Neural crest cell (in vitro differentiated cells): ENCODE measurements at places on chromosomes 11 and 22.

DNA sequence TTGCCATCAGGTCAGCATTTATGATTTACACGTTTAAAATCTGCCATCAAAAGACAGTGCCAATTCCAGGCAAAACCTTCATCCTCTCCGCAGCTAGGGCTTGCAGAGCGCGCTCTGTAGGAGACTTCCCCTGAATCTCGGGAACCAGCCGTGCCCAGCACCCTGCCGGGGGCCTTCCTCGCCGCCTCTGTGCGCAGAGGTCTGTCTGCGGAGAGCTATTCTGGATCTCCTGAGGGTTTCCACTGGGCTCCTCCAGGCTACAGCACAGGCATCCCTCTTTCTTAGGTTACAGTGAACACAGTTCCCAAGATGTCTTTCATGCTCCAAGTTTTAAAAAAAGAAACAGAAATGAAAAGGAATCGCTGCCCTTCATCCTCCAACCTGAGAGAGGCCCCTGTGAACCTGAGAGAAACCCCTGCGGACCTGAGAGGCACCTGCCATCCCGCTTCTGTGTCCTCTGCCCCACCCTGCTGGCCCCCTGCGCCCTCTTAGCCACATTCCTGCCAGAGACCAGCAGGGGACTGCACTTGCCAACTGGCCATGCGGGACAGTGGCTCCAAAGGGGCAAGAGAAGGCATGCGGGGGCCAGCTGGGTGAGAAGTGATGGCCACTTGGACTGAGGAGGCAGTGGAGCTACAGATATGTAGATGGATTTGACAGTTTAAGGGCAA is 16.1 kb downstream of the TP53AIP1 start:
- no peak for DNase-seq

DNA sequence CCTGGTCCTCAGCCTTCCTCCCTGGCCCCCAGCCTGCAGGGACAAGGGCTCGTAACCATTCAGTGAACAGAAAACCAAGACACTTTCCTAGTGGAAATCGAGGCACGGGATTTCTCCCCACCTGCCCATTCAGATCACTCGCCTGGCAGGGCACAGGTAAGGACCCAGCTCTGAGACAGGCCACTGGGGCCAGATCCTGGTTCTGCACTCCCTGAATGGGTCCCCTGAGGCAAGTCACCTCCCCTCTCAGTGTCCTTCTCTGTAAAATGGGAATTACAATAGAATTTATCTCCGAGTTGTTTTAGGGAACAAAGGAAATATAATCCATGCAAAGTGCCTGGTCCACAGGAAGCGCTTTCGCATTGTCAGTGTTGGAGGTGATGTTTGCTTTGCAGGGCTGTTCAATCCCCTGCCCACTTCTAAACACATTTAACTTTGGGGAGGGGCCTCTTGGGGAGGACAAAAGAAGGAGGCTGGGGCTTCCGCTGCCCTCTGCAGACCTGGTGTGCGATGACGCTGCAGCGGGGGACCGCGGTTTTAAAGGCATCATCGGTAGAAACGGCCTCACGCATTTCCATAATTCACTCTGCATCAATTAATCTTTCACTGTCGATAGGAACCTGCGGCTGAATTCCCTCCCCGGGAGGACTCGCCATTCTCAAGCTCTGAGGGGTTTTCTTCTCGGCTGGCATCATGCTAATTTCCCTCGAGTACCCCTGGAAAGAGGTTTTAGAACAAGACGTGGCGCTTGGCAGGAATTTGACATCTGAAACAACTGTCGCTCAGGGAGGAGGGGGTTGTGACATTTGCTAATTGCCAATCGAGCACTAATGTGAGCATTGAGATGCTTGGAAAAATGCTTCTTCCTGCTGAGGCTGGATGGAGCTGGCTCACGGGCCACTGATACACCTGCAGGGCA is 70.4 kb upstream of the FGF3 start:
- no peak for DNase-seq

DNA sequence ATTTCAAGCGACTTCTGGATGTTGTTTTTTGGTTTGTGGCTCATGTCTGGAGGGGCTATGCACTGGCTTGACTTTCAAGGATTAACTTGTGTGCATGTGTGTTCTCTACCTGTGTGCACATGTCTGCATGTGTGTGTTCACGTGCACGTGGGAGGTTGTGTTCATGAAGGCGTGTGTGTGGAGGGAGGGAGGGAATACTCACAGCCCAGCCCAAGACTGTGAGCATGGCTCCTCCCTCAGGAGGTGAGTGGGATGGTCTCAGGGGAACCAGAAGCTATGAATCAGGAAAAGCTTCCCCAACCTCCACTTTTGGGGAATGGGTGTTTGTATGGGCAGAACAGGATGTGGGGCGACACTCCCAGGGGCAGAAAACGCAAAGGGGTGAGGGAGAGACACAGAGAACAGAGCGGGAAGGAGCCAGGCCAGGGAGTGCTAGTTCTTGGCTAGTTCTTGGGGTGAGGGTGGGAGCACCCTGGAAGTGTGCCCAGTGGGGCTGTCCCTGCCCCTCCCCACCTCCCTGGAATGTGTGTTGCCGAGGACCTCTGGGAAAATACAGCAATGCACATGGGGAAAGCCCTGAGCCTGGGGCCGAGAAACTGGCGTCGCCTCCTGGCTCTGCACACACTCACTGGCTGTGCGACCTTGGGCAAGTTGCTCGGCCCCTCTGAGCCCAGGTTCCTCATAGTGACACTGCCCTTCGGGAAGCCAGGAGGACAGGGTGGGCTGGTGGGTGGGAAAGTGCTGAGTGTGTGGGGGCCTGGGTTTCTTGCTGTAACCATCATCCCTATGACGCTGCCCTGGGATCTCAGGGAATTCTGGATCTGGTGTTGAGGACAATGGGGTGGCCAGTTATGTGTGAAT is 16.9 kb upstream of the ALX4 start:
- no peak for DNase-seq

GRCh38 chr11:36779791-36780190 is 181.8 kb upstream of the RAG2 start:
- DNase-seq, result no peak

GRCh38 chr11:7499081-7499480 is 13.8 kb downstream of the OLFML1 start:
- no peak for DNase-seq

GRCh38 chr22:26471522-26471921 is 12.1 kb downstream of the HPS4 start:
- DNase-seq, result no peak

GRCh38 chr11:103112364-103112763 is 3.1 kb downstream of the DYNC2H1 start:
- no peak for DNase-seq

GRCh38 chr11:41609511-41609910 is 150.1 kb upstream of the LRRC4C start:
- no peak for DNase-seq

GRCh38 chr11:60978546-60979380 is 7.3 kb downstream of the CD6 start:
- no peak for DNase-seq

DNA sequence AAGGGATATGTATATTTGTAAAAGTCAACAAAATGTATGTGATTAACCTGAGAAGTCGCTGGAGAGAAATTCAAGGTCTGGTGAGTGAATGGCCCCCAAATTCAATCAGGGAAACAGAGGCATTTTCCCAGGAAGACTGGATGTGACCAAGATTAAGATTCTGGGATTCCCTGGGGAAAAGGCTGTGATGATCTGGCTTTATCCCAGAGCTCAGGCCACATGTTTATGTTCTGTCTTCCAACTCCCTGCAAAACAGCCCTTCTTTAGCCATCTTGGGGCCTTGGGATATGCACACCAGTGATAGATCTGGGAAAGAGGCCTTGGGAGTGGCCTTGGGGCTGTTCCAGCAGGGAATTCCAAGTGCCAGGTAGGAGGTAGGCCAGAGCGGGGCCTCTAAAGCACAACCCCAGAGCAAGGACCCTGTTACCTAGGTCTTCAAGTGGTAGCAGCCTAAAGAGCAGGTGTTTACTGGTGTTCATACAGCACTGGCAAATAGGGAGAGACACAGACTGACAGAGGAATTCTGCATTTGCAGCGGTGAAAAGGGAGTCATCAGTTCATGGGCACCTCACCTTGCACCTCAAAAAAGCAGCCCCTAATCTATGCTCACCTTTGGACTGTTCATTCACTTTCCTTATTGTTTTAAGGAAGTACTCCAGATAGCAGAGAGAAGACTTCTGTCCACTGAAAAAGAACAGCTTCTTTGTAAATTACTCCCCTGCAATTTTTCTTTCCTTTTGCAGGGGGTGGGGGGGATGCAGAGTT is 312.4 kb downstream of the BUD13 start:
- DNase-seq, result no peak

- no peak for DNase-seq
Observed at GRCh38 chr11:81852896-81853295, 880.8 kb downstream of the FAM181B start.

- DNase-seq, result no peak
Observed at GRCh38 chr11:118048472-118049370, 28.2 kb upstream of the TMPRSS4 start.

GRCh38 chr22:42430528-42431125 is 1.6 kb downstream of the NFAM1 start:
- DNase-seq, result no peak

DNA sequence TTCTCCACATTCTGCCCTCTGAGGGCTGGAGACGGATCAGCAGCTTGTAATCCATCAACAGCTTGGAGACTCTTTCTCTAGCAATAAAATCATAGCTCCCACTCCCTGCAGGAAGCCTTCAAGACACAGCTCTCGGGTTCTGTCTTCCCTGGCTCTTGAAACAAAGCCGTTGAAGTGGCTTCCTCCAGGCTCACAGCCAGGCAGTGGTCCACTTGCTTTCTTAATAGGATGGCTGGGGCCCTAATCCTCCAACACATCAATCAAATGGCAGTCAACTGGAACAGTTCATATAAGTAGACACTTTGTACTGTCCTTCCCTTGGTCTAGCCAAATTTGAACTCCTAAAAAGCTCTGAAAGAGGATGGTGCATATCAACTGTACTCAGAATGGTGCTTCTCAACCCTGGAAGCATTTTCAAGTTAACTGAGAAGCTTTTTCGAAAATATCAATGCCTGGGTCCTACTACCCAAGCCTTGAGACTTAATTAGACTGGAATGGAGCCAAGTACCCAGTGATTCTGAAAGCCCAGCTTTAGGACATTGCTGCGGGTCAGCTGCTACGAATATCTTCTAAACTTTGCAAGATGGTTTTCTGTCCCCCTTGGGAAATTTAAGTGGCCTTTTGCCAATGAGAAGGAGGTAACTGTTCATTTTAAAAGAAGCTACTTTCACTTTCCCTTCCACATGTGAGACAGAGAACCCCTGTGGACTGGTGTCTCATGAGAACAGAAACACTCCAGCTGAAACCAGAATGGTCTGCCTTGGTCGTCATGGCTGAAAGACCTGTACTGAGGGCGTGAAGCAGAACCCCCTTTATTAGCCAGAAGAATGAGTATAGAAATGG is 74.7 kb downstream of the SC5D start:
- no peak for DNase-seq

GRCh38 chr11:34654483-34655334 is 33.8 kb downstream of the EHF start:
- no peak for DNase-seq

- no peak for DNase-seq
Observed at GRCh38 chr22:31953261-31953660, 8.9 kb downstream of the YWHAH start.

GRCh38 chr11:35389897-35390465 is 29.4 kb downstream of the SLC1A2 start:
- DNase-seq, result no peak

DNA sequence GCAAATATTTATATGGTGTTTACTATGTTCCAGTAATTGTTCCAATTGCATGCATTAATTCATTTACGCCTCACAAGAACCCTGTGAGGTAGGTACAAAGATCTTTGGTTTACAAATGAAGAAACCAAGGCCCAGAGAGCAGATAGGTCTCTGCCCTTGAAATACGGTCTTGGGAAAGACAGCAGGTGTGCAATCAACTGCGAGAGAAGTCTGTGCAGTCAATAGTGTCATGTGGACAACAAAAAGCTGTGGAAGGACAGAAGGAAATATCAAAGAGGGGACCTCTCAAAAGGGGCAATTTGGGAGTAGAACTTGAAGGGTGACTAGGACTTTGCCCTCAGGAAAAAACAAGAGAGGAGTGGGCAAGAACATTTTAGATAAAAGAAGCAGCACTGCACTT is 8.9 kb downstream of the CNTF start:
- no peak for DNase-seq

- peak; percentile 87 for DNase-seq
Observed at GRCh38 chr11:18775492-18776292, 15.9 kb downstream of the PTPN5 start.

DNA sequence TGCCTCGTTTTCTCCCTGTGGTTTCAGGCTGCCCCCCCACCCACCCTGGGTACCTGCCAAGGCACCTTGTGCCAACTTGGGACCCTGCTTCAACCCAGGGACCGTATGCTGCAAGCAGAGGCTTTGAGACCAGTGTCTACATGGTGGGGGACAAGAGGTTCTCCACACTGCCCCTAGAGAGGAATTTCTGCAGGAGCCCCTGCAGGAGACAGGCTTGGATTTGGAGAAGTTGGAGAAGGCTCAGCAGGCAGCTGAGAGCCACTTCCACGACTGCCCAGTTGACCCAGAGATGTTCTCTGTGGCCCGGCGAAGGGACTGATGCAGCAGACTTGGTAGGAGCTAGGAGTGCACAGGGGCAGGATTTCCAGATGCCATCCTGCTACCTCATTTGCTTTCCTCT is 20.1 kb upstream of the NNMT start:
- no peak for DNase-seq
